ENCODE measurements at places on chromosomes 2 and 18. TPM values are rescaled to one million over a fixed set of nuclear protein-coding genes. Genes with fewer than 3 reads are reported as not detected.

SH3BP4 gene
- 11.2 TPM for total RNA-seq

EPHA4 gene
- 7.1 TPM for total RNA-seq

HOXD13 gene
- not detected for total RNA-seq

COBLL1 gene
- total RNA-seq = 2.2 TPM

EVA1A gene
- total RNA-seq = 48.0 TPM

FANCL gene
- 16.5 TPM for total RNA-seq

LBX2 gene
- 0.94 TPM for total RNA-seq

FAM228A gene
- 2.3 TPM for total RNA-seq

Data from smooth muscle cell of the coronary artery (primary cell).